Caudate nucleus (tissue), 63 donors: ENCODE measurements at places on chromosomes 4 and X.
A peak's percentile ranks its signal among the peaks of the same experiment; 100 is the strongest.

DNA sequence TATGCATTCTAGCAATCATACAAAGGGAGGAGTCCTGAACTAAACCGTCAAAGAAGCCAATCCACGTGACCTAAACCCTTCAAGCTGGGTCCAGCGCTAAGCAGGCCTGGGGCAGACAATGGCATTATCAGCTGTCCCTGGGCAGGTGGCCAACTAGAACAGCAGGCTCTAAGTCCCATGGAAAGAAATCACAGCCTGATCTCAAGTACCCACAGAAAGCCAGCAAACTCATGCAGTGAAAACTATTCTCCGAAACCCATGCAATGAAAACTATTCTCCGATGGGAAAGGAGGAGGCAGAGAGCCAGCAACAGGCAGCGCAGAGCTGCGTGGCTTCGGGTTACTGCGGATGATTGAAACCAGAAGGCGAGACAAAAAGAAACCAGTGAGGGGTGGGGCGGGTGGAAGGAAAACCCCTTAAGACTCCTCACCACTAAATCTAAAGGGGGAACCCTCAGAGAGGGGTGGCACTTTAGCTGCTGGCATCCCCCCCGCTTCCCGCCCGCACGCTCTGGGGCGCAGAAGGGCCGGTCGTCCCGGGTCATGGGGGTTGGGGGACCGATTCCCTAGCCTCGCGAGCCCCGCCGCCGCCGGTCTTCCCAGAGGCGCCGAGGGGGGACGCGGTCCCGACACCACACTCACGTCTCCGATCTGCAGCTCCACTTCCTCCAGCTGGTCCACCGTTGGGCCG is 567 bp downstream of the C4orf46 start:
- DNase-seq, result peak; percentile 13

DNA sequence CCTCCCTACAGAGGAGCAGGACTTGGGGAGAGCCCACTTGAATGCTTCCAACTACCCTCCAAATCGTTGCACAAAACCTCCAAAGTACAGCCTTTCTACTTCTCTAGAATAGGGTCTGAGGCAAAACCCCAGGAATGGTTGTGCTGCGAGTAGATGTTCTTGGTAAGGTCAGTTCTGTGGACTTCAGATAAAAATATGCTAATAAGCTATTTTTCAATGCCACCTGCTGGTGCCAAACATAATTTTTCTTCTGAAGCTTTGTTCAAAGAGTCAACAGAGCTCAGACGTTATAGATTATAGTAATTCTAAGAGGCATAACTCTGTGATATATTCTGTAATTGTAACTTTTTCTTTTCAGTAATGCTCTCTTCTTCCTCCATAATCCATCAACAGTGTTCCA is 425.7 kb downstream of the GPAT3 start:
- DNase-seq, result no peak

DNA sequence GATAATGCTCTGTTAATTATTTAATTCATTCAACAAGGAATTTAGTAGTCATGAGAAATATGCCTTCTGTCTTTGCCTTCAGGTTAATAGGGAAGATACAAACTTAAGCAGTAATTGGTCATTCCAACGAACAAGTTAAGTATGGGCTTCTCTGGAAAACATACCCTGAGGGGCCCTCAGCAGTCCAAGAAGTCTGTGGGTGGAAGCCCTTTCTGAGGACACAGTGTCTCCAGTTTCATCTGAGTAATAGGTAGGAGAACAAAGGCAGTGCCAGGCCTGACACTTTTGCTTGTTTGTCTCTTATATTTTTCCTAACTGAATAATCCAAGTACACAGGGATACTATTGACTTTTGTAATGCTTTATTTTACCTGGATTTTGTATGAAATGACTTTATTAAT is 262.5 kb downstream of the FBXW7 start:
- DNase-seq, result no peak

GRCh38 chr4:90120037-90120436 is 7.2 kb upstream of the CCSER1 start:
- DNase-seq, result no peak

DNA sequence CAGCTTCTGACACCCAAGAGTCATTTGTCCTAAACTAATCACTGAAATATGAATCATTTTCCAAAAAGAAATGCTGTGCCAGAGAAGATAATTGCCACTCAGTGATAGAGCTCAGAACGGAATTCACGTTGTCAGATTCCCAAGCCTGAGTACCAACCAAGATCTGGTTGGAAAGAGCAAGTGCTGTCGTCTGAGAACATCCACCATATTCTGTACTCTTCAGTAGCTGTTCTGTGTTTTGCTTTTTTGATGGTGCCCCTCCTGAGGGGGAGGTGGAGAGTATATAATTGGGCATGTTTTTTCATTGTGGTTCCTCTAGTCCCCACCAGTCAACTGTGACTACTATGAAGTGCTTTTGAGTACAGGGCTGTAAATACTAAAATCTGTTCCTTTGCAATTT is 13.2 kb downstream of the RUFY3 start:
- DNase-seq, result no peak

GRCh38 chr4:41069838-41070237 is 144.5 kb downstream of the APBB2 start:
- no peak for DNase-seq

DNA sequence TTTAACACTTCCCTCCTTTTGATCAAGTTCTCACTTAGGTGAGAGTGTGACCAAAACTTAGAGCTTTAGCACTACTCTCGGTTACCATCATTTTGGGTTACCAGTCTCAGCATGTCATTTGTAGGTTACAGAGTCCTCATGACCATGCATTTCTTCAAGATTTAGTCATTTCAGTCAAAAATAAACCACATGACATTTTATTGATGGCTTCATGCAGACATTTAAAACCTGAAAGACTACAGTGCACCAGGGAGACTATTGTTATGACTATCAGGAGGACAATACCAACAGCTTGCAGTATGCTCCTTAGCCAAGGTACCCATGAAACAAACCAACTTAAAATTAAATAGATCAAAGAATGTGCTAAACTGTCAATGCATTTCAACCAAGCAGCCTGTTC is 498.1 kb upstream of the FSTL5 start:
- DNase-seq, result no peak

GRCh38 chr4:151809716-151810115 is 48.9 kb upstream of the GATB start:
- DNase-seq, result no peak
